ENCODE measurements at places on chromosomes 12 and 14.

- no peak for DNase-seq
These were observed 118.0 kb upstream of the TMEM260 start for GRCh38 chr14:56461276-56462275.

GRCh38 chr14:46819117-46819516, 167.5 kb upstream of the RPL10L start:
- no peak for DNase-seq

DNA sequence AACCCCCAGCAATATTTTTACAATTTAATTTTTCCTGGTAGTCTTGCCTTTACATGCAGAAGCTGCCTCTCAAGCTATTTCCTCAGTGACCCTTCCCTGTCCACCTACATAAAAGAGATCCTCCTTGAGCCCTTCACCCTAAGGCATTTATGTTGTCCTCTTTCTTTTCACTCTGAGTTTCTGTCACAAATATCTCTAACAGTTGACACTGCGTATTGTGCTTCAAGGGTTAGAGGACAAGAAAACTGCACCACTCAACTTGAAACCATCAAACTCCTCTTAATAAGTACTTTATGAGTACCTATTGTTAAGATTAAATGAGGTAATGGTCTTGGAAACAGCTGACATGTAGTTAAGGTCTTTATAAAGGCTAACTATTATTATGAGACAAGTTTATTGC, 557.7 kb downstream of the TRHDE start:
- no peak for DNase-seq

DNA sequence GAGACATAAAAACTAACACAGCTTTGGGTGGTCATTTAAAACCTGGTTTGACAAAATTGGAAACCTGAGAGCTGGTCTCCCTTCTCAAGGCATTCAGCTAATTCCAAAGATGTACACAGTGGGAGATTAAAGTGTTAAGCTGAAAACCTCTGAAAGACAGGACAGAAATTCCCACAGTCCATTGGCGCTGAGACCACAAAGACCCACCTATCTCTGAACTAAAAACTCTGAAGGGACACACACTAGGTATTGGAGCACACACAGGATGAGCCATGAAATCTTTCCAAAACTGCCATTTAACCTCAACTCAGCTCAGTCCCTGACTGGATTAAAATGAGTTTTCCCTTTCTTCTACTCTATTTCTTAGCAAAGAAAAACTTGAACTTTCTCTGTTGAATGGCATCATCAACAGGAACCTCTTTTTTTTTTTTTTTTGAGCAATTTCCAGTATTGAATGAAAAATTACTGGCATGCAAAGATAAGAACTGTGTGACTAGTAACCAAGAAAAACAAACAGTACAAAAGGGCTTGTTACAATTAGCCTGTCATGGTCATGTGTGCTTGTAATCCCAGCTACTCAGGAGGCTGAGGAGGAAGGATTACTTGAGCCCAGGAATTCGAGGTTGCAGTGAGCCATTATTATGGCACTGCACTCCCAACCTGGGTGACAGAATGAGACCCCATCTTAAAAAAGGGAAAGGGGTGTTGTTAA, 82.4 kb downstream of the IPO8 start:
- DNase-seq = no peak

- DNase-seq = no peak
These were observed 155.0 kb upstream of the RTL1 start for GRCh38 chr14:101058571-101058970.

Data from activated CD4-positive, alpha-beta T cell treated with anti-CD3 and anti-CD28 coated beads, Interleukin-2, Interleukin-6, amounts not matched to agents 100 ng/mL and 50 ng/mL, durations not matched to agents 16 hours and 8 hours (primary cell).